Ammon's horn (tissue), 1 donor: ENCODE measurements at places on chromosomes 5 and 9.

DNA sequence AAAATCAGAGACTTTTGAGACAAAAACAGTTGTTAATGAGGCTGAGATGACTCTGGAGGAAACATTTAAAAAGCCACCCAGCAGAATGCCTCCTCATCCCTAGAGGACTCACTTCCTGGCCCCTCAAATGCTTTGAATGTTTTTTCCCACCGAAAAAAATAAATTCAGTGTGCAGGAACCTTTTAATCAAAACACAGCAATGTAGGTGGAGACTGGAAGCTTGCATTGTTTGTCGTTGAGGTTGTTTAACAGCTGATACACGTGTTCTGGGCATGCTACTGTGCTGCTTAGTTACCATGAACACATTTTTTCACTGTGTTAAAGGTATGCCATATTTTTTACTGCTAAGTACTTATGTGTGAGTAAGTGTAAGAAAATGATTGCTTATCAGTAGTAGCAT, 65.7 kb upstream of the ADCY2 start:
- DNase-seq: no peak

DNA sequence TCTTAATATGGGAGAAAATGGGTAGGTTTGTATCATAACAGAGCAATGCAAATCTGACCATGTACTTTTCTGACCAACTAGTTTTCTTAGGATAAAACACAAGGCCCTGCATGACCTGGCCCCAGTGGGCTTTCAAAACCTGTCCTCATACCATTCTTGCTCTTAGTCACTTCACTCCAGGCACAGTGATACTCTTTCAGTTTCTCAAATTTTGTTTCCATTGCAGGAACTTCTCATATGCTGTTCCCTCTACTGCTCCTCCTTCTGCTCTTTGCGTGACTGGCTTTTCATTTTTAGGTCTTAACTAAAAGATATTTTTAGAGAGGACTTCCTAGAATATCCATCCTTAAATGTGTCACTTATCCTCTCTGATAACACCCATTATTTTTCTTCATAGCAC, 112.4 kb downstream of the INIP start:
- no peak for DNase-seq

- no peak for DNase-seq
Observed at GRCh38 chr5:2579126-2579525, 172.4 kb downstream of the IRX2 start.

DNA sequence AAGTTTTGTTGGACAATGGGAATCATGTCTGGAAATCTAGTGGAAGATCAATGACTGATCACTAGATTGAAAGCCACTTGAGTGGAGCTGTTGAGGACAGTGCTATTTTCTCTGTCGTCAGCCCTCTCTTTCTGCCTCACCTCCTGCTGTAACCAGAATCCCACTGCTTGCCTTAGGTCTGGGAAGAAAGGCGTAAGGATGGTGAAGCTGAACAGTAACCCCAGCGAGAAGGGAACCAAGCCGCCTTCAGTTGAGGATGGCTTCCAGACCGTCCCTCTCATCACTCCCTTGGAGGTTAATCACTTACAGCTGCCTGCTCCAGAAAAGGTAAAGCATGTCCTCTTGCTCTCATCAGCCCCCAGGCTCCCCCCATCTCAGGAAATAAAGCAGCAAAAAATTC, 1.1 kb downstream of the NSG2 start:
- DNase-seq: no peak

GRCh38 chr5:33105521-33105941, 335.2 kb upstream of the TARS1 start:
- no peak for DNase-seq

DNA sequence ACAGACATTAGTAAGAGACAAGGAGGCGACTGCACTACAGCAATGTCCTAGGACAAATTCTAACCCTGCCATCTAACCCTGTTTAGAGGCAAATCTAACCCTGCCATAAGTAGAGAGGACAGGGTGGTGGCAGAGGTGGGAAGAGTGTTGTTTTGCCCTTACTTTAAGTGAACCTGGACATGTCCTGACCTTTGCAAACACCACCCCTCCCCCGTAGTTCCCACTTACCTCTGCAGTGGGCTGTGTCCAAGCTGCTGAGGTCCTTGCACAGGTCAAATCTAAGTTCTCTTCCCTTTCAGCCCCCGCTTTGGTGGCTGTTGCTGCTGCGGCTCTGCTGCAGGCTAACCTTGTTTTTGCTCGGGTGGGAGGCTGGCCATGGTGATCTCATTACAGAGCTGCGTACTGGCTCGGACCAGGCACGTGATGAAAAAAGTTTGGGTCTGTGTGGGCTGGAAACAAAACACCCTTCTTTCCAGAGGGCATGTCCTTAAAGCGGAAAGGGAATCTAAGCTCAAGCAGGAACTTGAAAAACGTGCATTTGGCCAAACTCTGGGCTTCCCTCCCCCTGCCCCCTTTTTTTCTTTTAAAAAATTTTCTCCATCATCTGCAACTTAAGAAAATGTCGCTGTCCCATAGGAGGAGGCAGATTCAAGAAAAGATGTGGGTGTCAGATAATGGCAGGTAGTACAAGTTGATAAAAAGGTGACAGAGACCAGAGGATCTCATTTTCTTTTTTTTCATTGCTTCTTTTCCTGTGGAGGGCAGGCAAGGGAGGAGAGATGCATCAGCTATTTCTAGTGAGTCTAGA, at the start of gene FAXDC2:
Gene FAXDC2, minus strand, starts transcription at position 349 of the 808 bp plus-strand sequence. CDS start 12,425 bp downstream, outside the sequence.
- peak; percentile 90 for DNase-seq

DNA sequence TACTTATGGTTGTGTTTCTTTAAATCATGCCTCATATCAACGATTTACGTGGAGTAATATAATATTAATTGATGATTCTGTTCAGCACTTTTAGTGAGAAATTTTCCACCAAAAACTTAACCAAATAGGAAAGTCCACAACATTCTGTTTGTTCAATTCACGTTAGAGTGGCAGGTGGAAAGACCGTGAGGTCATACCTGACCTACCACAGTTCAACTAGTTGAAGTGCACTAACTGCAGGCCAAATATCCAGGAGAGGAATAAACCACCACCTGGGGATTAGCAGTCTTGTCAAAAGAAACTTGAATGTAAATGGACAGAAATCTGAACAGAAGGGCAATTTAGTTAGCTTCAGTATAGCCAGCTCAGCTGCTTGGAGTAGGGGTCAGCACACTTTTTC, 577.7 kb downstream of the KIF4B start:
- DNase-seq: no peak
